ENCODE measurements at places on chromosomes 7 and 10.

DNA sequence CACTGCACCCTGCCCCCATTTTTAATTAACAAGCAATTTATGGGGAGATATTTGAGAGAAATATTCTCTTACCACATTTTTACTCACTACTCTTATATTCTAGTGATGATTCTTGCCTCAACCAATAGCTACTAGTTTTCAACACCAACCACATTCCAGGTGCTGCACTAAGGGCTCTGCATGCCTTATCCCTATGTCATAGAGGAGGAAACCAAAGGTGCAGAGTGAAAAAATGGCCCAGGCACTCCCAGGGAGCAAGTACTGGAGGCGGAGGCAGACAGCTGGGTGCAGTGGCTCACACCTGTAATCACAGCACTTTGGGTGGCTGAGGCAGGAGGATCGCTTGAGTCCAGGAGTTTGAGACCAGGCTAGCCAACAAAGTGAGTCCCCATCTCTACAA is 35.5 kb upstream of the TPST1 start:
- DNase-seq: no peak

GRCh38 chr10:102918817-102919245 is 737 bp downstream of the CNNM2 start:
- DNase-seq: peak; percentile 27

DNA sequence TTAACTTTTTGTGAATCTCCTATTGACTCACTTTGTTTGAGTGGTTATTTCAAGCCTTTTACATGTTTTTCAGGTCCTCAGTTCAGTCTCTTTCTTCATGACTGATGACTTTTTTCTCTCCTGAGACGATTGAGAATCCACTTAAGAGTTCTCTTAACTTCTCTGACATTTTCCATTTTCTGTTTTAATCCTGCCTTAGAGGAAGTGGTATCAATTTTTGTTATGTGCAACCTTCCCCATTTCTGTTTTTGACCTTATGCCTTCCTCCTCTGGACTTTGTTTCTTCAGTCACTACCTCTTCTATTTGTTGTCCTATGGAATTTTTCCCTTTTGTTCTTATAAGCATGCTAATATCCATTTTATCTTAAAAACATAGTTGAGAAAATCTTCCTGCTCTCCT is 2.4 kb downstream of the PSMC2 start:
- DNase-seq: no peak

DNA sequence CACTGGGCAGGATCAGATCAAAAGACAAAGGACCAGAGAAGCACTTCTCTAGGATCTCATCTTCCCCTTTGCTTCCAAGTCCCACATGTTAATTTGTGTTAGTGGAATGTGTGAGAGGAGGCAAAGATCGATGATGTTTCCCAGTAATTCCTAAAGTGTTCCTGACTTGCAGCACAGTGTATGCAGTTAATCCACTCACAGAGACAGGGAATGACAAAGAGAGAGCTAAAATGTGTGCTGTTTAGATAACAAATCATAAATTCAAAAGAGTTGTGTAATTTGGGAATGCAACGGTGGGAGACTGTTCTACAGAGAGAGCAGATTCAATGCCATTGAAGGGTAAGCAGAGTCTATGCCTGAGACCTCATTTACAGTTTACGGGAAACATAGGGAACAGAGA is 132.0 kb upstream of the SVIL start:
- no peak for DNase-seq

DNA sequence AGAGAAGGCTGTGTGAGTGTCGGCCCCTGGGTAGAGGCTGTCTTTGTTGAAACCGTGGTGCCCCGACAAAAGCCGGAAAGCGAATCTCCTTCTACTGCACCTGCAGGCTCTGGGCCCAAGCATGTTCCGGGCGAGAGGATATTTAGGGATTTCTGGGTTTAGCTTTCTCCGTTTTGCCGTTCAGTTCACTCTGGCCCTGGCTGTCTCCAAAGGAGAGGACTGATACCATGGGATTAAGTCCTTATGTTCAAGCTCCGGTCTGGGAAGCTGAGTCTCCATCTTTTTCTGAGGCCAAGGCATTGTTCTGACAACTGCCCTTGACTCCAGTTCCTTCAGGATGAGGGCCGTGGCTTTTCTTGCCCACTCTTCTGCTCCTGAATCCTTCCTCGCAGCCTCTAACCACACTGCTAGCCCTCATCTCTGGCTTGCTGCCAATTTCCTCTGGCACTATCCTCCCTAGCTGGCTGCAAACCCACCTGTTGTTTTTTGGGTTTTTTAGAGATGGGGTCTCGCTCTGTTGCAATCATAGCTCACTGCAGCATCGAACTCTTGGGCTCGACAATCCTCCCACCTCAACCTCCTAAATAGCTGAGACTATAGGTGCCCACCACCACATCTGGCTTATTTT is 206.8 kb downstream of the SKIDA1 start:
- no peak for DNase-seq

GRCh38 chr7:90836937-90837336 is 240.8 kb downstream of the CDK14 start:
- no peak for DNase-seq

GRCh38 chr10:49187950-49188761 is at the start of gene TMEM273:
Gene TMEM273, minus strand, starts transcription at chr10:49188391. Its CDS starts 55 bp downstream, at chr10:49188336.
- no peak for DNase-seq

DNA sequence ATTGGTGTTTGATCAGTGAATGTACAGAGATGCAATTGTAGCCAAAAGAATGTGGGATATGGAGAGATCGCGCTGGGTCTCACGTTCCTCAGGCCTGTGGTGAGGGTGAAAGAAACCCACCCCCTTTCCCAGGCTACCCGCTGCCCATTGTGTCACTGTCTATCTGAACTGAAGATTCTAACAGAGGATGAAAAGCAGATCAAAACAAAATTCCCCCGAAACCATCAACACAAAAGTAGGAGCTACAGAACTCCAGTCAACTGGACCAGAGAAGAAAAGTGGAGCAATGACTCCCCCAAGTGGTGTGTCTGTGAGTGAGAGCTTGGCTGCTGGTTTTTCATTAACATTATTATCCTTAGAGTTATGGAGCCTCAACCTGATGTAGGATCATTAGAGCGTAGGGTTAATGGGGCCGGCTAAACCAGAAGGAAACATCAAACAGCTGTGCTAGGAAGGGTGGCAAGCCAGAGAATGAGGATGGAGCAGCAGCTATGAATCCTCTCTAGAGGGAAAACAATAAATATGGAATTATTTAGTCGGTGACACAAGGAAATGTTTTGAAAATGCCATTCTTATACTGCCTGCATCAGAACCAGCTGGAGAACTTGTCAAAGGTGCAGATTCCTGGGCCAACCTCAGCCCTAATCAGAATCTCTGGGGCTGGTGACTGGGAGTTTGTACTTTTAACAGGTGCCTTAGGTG is 38.3 kb downstream of the AKR1B1 start:
- no peak for DNase-seq

GRCh38 chr10:89032141-89032891 is 41.7 kb downstream of the FAS start:
- no peak for DNase-seq

DNA sequence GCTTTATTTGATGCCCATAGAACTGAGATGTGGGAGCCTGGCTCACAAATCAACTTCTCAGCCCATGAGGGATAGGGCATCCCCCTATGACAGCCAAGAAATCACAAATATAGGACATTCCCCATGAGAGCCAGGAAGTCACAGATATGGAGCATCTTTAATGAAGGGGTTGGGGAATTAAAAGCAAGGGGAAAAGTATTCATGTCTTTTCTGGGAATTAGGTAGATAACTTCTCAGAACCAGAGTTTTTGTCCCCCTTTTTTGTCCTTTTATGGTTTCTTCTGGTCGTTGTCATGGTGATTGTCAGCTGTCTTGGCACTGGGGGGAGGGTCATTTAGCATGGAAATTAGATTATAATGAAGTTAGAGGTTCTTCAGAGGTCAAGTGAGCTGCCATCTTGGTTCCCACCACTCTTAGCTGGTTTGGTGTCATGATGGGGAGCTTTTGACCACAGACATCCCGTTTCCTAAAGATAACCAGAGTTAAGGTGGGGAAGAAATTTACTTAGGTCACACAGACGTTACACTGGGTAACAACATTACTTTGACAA is 56.9 kb downstream of the NOD1 start:
- DNase-seq: no peak

DNA sequence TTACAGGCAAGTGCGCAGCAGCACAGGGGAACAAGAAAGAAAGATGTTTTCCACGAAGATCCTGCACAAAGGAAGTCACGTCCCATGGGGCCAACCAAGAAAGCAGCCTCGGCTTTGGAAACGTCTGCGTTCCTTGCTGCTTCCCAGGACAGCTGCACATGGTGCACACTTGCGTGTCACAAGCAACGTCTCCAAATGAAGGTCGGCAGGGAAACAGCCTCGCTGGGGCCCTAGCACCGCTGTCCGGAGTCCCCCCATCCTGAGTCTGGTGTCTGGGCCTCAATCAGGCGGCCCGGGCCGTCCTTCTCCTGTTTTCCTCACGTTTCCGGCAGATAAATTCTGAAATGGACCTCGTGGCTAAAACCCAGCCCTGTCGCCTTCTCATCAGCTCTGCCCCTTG is 206.2 kb downstream of the DIP2C start:
- DNase-seq: no peak

- no peak for DNase-seq
These were observed 5.7 kb upstream of the VWC2 start for GRCh38 chr7:49767719-49768118.

- no peak for DNase-seq
These were observed 62.0 kb upstream of the NAMPT start for GRCh38 chr7:106346678-106347217.

GRCh38 chr10:10209167-10209566 is 808.5 kb upstream of the CELF2 start:
- no peak for DNase-seq

DNA sequence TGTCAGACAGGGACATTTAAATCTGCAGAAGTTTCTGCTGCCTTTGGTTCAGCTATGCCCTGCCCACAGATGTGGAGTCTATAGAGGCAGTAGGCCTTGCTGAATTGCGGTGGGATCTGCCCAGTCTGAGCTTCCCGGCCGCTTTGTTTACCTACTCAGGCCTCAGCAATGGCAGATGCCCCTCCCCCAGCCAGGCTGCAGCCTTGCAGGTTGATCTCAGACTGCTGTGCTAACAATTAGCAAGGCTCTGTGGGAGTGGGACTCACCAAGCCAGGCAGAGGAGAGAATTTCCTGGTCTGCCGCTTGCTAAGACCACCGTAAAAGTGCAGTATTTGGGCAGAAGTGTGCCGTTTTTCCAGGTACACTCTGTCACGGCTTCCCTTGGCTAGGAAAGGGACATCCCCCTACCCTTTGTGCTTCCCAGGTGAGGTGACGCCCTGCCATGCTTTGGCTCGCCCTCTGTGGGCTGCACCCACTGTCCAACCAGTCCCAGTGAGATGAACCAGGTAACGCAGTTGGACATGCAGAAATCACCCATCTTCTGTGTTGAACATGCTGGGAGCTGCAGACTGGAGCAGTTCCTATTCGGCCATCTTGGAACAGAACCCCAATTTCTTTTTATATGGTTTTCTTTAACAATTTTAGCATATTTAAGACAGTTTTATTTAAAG is 28.4 kb upstream of the VWDE start:
- DNase-seq: no peak

- DNase-seq: no peak
These were observed 37.2 kb downstream of the CYCS start for GRCh38 chr7:25087855-25088254.

GRCh38 chr10:120131183-120131582 is 238.7 kb downstream of the SEC23IP start:
- no peak for DNase-seq

GRCh38 chr10:80474597-80474910 is 20.4 kb downstream of the TSPAN14 start:
- no peak for DNase-seq

DNA sequence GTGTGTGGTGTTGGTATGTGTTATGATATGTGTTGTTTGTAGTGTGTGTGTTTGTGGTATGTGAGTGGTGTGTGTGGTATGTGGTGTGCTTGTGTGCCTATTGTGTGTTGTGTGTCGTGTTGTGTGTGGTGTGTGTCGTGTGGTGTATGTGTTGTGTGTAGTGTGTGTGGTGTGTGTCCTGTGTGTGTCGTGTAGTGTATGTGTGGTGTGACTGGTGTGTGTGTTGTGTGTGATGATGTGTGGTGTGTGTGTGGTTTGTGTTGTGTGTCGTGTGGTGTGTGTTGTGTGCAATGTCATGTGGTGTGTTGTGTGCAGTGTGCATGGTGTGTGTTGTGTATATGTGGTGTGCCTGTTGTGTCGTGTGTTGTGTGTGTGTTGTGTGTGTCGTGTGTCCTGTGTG is 144.6 kb downstream of the DNAJB6 start:
- no peak for DNase-seq

- DNase-seq: no peak
These were observed 47.3 kb downstream of the NKX6-2 start for GRCh38 chr10:132738454-132739224.

DNA sequence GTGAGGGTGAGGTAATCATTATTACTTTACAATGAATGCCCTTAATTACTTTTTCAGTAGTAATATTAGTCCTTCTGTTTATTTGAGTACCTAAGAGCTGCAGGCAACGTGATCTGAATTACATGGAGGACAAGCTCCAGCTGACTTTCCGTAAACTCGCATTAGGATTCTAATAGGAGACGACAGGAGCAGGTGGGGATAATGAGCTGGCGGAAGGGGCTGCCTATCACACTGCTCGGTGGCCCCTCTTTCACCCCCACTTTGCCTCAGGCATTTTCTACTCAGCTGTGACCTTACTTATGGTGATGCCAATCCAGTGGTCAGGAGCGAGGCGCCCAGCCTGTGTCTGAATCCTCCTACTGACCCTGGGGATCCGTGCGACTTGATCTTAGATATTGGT is at the start of gene C7orf33:
Gene C7orf33, plus strand, starts transcription at position 296 of the 400 bp plus-strand sequence. CDS start 160 bp downstream, outside the sequence.
- DNase-seq: no peak

DNA sequence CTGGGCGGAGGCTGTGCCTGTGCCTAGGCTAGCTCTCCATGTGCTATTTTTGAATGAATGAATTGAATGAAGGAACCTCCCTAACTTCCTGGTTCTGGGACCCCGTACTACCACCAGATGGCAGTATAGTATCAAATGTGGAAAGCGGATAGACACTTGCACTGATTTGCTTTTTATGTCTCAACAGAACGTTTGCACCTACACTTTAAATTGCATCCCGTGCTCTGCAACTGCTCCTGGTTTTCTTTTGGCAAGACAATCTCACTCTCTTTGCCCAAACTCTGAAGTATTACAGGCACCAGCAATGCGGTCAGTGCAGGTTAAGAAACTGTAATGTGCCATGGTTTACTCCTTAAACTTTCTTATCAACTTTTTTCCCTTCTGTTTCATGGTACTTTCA is 6.5 kb downstream of the FZD8 start:
- DNase-seq: no peak

- DNase-seq: no peak
These were observed 121.7 kb downstream of the MBL2 start for GRCh38 chr10:52650873-52651272.

- no peak for DNase-seq
These were observed 3.1 kb downstream of the HERPUD2 start for GRCh38 chr7:35691827-35692307.

DNA sequence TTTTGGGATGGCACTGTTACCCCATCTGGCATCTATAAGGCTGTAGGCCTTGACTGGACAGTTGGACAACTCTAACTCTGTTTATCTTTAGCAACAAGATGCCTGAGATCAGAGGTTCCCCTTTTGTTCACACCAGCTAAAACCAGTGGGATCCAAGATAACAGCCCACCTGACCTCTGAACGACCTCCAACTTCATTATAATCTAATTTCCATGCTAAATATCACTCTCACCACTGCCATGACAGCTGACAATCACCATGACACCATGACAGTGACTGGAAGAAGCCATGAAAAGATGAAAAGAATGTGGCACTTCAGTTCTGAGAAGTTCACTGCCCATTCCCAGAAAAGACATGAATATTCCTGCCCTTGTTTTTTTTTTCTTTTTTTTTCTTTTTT is 281.4 kb upstream of the TAC1 start:
- DNase-seq: no peak
